ENCODE measurements at places on chromosomes 7 and 10. TPM values are rescaled to one million over a fixed set of nuclear protein-coding genes. Genes with fewer than 3 reads are reported as not detected.

The SIRT1 gene
- 18.7 TPM for total RNA-seq

The KLF14 gene
- not detected for total RNA-seq

The CLRN3 gene
- not detected for total RNA-seq

The SCART1 gene
- total RNA-seq, result 1.3 TPM

The CYP3A4 gene
- total RNA-seq, result 0.22 TPM

The INMT gene
- 0.47 TPM for total RNA-seq

The RARRES2 gene
- total RNA-seq, result 6.5 TPM

The SLC26A3 gene
- total RNA-seq, result 0.10 TPM

The HSPA12A gene
- 59.3 TPM for total RNA-seq

The NEUROG3 gene
- not detected for total RNA-seq

The FERD3L gene
- total RNA-seq, result not detected

The DOCK4 gene
- 19.8 TPM for total RNA-seq

The ZCWPW1 gene
- 2.9 TPM for total RNA-seq

The CDK1 gene
- 4.0 TPM for total RNA-seq

GRCh38 chr7:103932389-103932788, 57.1 kb downstream of the RELN start:
- no peak for ATAC-seq

DNA sequence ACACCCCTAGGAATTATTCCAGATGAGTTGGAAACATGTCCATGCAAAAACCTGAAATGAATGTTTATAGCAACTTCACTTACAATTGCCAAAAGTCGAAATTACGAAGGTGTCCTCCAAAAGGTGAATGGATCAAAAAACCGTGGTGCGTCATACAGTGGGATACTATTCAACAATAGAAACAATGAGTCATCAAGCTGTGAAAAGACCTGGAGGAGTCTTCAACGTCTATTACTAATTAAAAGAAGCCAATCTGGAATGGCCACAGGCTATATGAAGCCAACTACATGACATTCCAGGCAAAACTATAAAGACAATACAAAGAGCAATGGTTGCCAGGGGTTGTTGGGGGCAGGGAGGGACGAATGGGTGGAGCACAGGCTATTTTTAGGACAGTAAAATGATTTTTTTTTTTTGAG, 12.6 kb upstream of the PPP2R2D start:
- no peak for ATAC-seq

DNA sequence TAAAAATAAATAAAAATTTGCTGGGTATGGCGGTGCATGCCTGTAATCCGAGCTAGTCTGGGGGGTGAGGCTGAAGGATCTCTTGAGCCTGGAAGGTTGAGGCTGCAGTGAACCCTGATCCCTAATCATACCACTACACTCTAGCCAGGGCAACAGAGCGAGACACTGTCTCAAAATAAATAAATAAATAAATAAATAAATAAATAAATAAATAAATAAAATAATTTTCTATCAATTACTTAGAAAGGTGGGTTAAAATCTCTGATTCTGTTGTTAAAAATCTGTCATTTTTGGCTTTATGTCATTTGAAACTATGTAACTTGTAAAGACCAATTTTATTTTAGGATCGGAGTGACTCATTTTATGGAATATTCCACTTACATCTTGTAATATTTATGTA, 958.6 kb downstream of the NXPH1 start:
- no peak for ATAC-seq

DNA sequence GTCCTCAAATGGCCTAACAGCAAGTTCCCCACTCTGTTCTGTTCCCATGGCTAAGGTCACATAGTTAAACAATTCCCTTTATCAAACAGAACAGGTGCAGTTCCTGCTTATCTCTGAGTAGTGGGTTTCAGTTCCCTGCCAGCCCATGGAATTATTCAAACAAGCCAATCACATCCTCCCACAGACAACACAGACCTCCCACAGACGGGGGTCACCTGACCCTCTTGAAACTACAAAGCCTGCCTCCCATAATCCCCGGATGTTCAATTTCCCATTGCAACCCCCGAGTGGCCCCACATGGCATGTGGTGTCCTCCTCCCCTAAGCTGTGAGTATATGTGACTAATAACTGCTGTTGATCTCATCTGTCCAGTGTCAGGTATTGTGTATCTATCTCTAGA, 64.1 kb downstream of the TMEM168 start:
- ATAC-seq, result no peak

GRCh38 chr7:38584443-38585210, 46.5 kb downstream of the AMPH start:
- ATAC-seq, result no peak

- ATAC-seq, result no peak
Measured at GRCh38 chr10:95533590-95533989, 27.6 kb downstream of the SORBS1 start.

DNA sequence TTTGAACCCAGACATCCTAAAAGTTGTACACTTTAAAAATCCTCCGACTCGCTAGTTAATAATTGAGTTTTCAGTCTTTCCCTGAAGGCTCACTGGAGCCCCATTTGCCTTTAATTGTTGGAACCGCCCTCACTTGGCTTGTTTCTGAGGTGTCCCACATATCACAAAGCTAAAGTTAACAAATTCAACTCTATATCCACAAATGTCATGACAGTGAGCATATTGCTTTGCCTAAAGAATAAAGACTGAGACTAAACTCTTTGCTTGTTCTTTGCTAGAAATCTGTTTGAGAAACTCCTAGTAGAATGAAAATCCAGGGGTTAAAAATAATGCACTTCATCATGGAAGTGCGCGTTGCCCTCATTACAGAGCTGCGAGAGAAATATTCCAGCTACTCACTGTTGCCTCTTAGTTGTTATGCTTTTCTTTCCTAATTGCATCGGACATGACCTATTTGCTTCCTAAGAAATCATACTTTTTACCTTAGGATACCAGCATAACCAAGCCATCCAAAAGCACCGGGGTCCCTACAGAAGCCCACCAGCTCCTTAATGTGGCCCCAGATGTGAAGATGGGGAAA, 752 bp downstream of the THSD7A start:
- ATAC-seq, result peak; percentile 0

DNA sequence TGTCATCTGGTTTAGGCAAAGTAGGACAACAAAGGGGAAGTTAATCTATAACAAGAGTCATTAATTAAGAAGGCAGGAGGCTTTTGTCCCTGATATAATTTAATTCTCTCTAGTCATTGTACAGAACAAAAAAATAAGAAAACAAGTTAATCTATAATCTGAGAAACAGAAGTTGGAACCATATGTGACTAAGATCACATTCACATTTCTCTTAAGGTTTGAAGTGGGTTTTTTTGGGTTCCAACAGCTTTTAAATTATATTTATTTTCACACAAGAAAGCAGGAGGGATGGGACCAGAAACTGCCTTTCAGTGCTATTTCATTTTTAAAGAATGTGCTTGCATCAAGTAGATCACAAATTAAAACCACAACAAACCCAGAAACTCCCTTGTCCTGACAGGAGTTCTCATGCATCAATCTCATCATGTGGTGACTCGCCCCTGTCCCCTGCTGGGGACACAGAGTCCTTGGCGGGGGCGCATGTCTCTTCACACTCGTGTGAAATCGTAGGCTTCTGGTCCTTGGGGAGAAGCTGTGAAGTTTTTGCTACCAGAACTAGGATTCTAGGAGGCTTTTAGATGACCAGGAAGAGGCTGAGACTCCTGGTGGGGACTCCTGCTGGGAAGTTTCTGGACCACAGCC, 10.1 kb upstream of the OPN4 start:
- no peak for ATAC-seq

DNA sequence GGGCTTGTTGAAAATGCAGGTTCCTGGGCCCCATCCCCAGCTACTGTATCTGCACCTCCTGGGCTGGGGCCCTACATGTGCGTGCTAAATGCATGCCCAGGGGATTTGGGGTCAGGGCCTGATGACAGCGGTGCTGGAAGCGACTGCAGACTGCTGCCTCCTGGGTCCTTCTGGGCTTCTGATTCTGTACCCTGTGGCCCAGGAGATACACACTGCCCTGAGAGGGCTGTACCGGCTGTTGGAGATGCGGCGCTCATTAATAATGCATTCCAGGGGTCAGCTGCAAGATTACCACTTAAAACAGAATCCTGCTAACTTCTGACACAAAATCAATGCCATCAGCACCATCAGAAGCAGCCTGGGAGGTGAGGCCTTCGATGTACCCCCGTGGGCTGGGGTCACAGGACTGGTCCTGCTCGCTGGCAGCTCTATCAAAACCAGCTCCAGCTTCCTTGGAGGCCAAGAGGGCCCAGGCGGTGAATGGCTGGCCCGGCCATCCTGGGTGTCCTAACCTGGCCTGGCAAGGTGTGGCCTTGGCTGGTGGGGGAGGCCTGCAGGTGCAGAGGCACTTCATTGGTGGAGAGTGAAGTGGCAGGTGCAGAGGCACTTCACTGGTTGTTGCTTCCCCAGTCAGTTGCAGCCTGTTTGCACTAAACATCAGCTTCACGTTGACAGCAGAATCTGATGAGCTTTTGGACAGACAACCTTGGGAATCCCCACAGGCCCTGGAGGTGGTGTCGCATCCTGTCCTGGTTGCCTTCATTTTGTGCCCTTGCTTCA, 79.2 kb downstream of the GLRX3 start:
- no peak for ATAC-seq

- no peak for ATAC-seq
Measured at GRCh38 chr7:1264345-1265280, 31.9 kb downstream of the UNCX start.

DNA sequence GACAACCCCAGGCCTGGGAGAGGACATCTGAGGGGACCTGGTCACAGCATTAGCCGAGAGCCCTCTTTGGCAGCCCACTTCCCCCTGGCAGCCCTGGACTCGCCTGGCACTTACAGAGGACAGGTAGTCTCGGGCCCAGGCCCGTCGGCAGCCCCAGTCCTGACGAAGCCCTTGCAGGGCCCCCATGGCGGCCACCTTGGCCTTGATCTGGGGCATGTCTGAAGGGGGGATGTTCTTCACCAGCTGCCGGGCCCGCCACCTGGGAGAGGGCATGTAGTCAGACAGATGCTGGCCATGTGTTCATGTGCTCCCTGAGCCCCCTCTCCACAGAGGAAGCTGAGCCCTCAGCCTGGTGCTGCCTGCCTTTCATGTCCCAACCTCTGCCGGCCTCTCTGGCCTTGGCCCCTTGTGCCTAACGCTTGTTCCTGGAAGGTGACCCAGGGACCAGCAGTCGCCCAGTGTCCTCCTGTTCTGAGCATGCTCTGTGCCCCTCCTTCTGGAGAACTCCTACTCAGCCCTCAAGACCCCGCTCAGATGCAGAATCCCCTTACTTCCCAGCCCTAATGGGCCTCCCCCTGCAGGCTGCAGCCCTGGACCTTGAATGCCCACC, 13.9 kb downstream of the MYO1G start:
- no peak for ATAC-seq

- ATAC-seq, result no peak
Measured at GRCh38 chr10:36780158-36780557, 345.2 kb upstream of the ANKRD30A start.

GRCh38 chr10:70584909-70585544, 17.5 kb downstream of the PRF1 start:
- peak; percentile 97 for ATAC-seq

GRCh38 chr10:48633381-48634197, 28.7 kb upstream of the ARHGAP22 start:
- no peak for ATAC-seq

DNA sequence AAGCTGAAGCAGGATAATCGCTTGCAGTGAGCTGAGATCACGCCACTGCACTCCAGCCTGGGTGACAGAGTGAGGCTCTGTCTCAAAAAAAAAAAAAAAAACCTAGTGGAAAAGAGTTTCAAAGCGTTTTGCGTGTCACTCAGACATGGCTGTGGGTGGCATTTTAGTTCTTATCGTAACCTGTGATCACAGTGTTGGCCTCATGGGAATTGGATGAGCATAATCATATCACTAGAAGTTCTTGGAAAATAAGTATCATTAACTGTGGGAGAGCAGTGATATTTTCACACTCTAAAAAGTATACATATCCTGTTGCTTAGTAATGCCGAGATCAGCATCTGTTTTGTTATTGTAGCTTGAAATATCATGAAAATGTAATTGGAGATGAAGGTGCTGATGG, 92.6 kb downstream of the CREM start:
- no peak for ATAC-seq

GRCh38 chr10:97072851-97073665, 112.7 kb downstream of the SLIT1 start:
- ATAC-seq, result peak; percentile 96

DNA sequence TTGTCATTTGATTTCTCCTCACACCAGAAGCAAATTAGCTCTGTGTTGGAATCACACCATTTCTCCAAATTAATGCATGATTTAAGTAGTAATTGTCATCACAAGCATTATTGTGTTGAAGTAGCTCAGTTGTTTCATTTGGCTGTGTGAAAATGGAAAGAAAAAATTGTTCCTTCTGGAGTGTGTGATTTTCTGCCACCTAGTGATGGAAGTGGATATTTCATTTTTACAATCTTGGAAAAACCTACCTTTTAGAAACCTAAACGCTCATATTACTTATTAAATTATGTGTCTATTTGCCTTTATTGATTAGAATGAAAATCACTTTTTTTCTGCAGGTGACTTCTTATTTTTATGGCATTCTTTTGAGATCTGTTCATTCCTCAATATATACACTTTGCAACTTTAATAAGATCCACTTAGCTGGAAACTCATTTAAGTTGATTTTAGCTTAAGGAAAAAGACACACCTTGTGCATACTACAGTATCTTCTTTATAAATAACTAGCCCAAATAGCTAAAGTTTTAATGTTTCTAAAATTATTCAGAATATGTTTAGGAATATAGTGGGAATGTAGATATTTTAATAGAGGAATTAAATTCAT, 50.0 kb downstream of the SRI start:
- no peak for ATAC-seq

DNA sequence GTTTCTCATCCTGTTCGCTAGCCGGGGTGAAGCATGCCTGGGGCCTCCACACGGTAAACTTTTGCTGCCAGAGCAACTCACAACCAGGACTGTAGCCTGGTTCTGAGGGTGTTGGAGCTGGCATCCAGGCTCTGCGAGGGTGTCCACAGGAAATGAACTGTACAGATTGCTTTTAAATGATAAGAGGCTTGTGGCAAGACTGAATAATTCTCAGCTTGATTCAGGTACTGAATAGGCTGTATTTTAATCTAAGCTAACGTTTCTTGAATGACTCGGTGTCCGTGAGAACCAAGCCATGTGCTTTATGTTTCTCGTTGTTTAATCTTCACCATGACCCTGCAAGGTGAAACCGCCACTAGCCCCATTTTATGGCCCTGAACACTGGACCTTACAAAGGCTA, 49.3 kb downstream of the EEPD1 start:
- no peak for ATAC-seq

DNA sequence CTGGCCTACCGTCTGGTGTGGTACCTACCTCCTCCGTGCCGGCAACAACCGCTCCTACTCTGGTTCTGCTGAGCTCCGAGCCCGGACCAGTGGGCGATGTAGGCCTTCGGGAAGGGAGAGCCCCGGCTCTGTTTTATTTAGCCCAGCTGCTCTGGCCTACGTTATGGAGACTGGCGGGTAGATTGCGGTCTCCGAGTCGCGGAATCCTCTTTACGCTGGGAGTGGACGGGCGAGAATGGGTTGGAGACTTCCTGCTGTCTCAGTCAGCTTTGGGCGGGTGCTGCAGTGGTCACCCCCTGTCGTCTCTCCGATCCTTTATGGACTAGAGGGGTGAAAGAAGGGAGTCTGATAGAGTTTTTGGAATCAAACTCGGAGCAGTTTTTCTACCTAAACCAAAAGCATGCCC, 406 bp downstream of the CBLL1 start:
- ATAC-seq, result peak; percentile 57

GRCh38 chr7:155893176-155893575, 80.9 kb upstream of the SHH start:
- ATAC-seq, result no peak

Measured in motor neuron (in vitro differentiated cells).